Ascending aorta (tissue), 2 donors: ENCODE measurements at places on chromosomes 16 and 17. TPM values are rescaled to one million over a fixed set of nuclear protein-coding genes. Genes with fewer than 3 reads are reported as not detected.
A peak's percentile ranks its signal among the peaks of the same experiment; 100 is the strongest.

GRCh38 chr16:22675745-22676540 is 138.0 kb upstream of the HS3ST2 start:
- H3K4me1 ChIP-seq = no peaks in the 10 kb centered on the region
- no peak for DNase-seq
- no peaks in the 10 kb centered on the region for H3K36me3 ChIP-seq
- no peaks in the 10 kb centered on the region for H3K27me3 ChIP-seq
- no peak overlapping the region for H3K4me3 ChIP-seq

DNA sequence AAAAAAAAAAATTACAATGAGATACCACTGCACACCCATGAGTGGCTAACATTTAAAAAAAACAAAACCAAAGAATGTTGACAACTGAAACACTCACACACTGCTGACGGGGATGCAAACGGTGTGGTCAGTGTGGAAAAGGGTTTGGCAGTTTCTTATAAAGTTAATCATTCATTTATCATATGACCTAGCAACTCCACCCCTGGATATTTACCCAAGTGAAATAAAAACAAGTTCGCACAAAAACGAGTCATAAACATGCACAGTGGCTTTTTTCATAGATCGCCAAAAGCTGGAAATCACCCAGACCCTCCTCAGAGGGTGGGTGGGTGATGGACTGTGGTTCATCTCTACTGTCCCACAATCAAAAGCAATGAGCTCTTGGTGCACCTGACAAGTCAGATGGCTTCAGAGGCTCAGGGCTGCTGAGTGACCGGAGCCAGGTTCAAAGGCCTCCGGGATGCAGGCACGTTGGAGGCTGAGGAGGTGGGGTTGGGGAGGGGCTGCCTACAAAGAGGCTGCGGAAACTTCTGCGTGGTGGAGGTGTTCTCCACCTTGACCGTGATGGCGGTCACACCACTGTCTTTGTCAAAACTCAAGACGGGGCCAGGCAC is 14.2 kb downstream of the RAB40B start:
- no peaks in the 10 kb centered on the region for H3K36me3 ChIP-seq
- no peaks in the 10 kb centered on the region for H3K4me1 ChIP-seq
- H3K27me3 ChIP-seq = no peaks in the 10 kb centered on the region
- H3K27ac ChIP-seq = no peak overlapping the region
- no peak for DNase-seq
- no peak overlapping the region for H3K4me3 ChIP-seq

DNA sequence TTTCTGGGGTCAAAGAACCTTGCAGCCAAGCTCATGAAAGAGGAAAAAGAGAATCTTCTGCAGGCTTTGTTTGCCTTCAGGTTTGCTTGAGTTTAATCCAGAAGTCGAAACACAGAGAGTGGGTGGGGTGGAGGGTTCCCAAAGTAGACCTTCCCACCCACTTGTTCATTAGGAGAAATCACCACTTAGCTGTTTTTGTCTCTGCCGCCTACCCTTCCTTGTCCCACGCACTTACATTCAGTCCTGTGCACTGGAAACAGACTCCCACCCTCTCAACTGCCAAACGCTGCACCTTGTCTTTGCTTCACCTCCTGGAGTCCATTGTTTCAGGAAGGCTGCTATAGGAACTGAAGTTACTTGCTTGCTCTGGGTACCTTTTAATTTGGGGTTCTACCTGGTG is 38.6 kb upstream of the RBFOX1 start:
- no peaks in the 10 kb centered on the region for H3K27me3 ChIP-seq
- H3K27ac ChIP-seq = no peak overlapping the region
- no peaks in the 10 kb centered on the region for H3K4me1 ChIP-seq
- H3K36me3 ChIP-seq = no peaks in the 10 kb centered on the region

DNA sequence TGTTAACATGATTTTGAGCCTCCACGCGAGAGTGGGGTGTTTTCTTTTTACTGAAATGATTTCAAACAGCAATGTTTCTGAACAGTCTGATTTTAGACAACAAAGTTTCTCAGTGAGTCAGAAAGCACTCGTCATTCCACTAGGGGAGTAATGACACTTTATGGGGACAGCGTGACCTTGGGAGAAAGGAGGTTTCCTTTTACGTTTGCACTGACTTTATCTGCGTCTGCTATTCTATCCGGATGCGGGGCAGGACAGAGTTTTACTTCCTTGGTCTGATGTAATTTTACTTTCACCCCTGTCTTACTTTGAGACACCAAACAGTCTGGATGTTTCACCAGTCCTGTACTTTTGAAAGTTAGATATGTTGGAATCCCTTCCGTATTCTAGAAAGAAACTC is 20.7 kb downstream of the SLC47A1 start:
- peaks cover 24% of the 10 kb centered on the region for H3K4me1 ChIP-seq
- H3K27me3 ChIP-seq = no peaks in the 10 kb centered on the region
- peak overlapping the region; percentile 71 for H3K27ac ChIP-seq
- H3K36me3 ChIP-seq = no peaks in the 10 kb centered on the region
- no peak for DNase-seq

The PRSS8 gene
- not detected for total RNA-seq

GRCh38 chr17:8785547-8786413 is 13.4 kb downstream of the MFSD6L start:
- H3K4me3 ChIP-seq = peak overlapping the region; percentile 10
- no peaks in the 10 kb centered on the region for H3K27me3 ChIP-seq
- no peaks in the 10 kb centered on the region for H3K4me1 ChIP-seq
- peak; percentile 36 for DNase-seq
- H3K27ac ChIP-seq = peak overlapping the region; percentile 3

The ESRP2 gene
- not detected for total RNA-seq

DNA sequence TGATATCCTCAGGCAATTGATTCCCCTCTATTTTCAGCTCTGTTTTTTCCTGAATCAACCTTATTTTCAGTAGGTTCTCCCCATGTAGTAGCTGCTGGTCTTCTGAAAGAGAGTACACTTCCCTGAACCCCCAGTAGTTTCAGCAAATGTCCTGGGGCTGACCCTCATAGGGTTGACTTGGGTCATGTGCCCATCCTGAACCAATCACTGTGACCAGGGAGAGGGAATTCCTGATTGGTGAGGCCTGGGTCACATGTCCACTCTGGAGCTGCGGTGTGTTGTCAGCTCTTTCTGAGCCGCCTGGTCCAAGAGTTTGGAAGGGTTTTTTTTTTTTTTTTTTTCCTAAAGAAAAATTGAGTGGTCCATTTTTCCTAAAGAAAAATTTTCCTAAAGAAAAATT is 8.3 kb upstream of the ZKSCAN2 start:
- no peaks in the 10 kb centered on the region for H3K4me1 ChIP-seq
- no peaks in the 10 kb centered on the region for H3K36me3 ChIP-seq
- DNase-seq = no peak
- no peaks in the 10 kb centered on the region for H3K27me3 ChIP-seq
- H3K27ac ChIP-seq = no peak overlapping the region
- H3K4me3 ChIP-seq = no peak overlapping the region
